ENCODE measurements at places on chromosomes 1 and 21.

DNA sequence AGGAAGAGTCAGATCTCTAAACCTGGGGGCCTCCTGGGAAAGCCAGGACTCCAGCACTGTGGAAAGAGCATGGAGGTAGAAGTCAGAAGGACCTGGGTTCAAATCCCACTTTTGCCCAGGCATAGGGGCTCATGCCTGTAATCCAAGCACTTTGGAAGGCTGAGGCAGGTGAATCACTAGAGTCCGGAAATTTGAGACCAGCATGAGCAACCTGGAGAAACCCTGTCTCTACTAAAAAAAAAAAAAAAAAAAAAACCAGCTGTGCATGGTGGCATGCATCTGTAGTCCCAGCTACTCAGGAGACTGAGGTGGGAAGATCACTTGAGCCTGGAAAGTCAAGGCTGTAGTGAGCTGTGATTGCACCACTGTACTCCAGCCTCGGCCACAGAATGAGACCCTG lies 31.8 kb downstream of the LDLRAP1 start:
- no peak for DNase-seq

DNA sequence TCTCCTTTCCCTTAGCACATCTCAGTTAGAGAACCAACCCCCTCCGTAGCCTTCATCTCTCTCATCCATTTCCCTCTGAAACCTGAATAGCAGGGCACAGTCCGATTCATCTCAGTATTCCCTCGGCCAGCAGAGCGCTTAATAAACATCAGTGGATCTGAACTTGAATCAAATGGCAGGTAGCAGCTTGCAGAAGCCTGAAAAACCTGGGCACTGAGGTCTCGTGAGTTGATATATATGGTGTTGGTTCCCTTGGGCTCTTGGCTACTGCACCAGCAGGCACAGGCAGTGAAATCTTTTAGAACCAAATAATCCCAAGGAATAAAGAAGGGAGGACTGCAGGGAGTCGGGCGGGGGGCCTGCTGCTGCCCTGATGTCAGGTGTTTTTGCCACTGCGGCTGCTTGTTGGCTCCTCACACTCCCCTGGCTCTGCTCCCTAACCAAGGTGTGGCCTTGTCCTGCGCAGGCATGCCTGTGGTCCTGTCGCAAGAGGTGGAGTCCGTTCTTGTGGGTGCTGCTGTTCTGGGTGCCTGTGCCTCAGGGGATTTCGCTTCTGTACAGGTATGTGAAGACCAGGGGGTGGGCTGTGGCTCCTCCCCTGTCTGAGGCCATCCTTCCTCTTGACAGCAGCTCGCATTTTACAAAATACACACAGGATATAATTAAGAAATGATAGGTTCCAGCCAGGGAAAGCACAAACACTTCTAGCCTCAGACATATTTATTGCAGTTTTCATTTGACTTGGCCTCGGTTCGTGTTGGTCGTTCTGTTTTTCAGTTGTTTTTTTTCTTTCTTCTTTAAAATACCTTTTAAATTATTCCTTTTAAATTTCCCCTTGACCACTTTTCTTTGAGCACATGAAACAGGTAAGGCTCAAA lies 140.9 kb upstream of the HOOK1 start:
- no peak for DNase-seq

GRCh38 chr1:58392083-58392482 lies 154.4 kb downstream of the OMA1 start:
- DNase-seq = no peak

GRCh38 chr1:22641247-22641646 lies 2.2 kb upstream of the C1QC start:
- DNase-seq = no peak

DNA sequence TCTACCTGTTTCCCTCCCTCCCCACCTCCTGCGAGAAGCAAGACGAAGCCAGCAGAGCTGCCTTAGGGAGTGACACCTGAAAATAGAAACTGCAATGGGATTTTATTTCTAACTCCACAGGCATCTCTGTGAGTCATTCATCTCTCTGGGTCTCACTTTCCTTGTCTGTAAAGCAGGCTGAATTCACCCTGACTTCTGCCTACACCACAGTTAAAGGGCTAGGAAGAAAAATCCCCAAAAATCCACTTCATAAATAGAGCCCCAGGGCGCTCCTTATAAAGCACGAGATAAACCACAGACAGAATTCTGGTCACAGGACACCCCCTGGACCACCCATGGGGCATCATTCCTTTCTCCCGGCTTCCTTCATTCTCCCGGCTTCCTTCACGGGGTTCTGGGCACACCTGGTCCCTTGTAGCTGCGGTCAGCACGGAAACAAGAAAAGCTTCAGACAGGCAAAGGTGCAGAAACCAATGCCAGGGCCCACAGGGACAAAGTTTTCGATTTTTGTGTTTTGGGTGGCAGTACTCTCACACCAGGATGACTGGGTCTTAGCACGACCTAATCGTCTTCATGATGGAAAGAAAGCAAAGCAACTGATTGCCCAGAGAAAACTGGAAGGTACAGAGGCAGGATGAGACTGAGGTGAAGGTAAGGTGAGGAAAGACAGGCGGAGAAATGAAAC lies 2.8 kb upstream of the H6PD start:
- DNase-seq = no peak

DNA sequence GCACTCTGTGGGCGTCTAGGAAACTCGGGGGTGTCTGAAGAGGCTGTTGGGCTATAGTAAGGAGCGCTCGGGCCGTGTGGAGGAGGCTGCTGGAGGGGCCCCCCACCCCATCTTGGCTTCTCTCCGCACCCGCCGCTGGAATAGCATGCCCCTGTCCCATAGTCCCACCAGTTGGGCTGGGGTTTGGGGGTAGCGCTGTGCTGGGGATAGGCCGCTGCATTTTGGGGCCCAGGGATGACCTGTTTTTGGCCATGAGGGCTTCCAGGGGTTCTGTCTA lies 511 bp downstream of the EFNA3 start:
- no peak for DNase-seq

- DNase-seq = no peak
These were observed 707 bp upstream of the GPR153 start for GRCh38 chr1:6261615-6261995.

- DNase-seq = no peak
These were observed 857 bp downstream of the GPX7 start for GRCh38 chr1:52602856-52603600.

DNA sequence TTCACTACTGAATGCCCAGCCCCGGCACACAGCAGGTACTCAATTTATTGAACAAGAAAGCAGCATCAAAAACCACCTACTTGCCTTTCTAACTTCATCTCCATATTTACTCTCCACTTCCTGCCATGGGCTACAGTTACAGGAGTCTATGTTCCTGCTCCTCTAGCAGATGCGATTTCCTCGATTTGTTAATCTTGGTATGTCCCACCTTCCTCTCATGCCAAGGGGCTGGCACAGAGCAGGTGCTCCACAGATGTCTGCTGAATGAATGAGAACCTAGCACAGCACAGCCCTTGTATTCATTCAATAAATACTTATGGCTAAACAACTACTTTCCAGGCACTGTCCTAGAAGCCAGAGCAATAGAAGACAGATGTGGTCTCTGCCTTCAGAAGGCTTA lies 12.2 kb downstream of the PAFAH2 start:
- DNase-seq = no peak

GRCh38 chr1:166960858-166961474 lies 14.4 kb downstream of the ILDR2 start:
- no peak for DNase-seq

DNA sequence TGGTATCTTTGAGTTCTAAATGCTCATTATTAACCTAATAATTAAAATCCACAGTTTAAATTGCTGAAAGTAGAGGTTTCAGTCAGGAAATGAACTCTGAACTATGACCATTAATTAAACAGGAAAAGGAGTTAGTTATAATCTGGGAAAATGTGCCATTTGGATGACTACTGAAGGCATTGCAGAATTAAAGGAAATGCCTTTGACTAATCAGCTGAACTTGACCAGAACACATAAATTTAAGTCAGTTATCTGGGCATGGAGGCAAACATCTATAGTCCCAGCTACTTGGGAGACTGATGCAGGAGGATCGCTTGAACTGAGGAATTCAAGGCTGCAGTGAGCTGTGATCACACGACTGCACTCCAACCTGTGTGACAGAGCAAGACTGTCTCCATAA lies 31.9 kb downstream of the SLC44A5 start:
- DNase-seq = no peak
